Stimulated activated CD8-positive, alpha-beta memory T cell treated with anti-CD3 and anti-CD28 coated beads, Interleukin-12 subunit alpha, Interleukin-12 subunit beta, amount 100 ng/mL, for 1 hour (primary cell): ENCODE measurements at places on chromosomes 3 and 15.

DNA sequence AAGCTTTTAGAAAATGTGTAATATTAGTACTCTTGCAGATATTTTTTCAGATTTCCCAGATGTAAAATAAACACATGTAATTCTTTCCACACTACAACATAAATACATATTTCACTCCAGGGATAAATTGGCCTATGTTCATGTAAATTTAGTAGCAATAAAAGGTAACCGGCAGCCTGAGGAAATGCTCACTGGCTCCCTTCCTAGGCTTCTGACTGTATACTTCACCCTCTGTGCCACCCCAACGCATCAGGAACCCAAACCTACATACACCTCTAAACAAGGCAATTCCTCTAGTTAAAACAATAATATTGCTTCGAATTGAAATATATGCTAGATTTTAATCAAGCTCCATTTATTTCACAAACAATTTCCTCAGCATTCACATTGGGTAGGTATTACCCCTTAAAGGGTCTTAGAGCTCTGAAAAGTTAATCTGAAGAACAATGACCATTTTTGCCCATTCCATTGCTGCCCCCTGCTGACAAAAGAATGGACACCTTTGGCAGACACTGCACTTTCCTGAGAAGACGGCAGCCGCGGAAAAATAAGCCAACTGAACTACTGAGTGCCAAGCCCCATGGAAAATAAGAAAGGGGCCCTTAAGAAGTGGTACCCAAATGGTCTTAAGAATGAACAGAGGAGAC lies 212.5 kb downstream of the OSBPL10 start:
- peak; percentile 27 for DNase-seq

- no peak for DNase-seq
Observed at GRCh38 chr3:167575000-167575600, 78.6 kb downstream of the WDR49 start.

DNA sequence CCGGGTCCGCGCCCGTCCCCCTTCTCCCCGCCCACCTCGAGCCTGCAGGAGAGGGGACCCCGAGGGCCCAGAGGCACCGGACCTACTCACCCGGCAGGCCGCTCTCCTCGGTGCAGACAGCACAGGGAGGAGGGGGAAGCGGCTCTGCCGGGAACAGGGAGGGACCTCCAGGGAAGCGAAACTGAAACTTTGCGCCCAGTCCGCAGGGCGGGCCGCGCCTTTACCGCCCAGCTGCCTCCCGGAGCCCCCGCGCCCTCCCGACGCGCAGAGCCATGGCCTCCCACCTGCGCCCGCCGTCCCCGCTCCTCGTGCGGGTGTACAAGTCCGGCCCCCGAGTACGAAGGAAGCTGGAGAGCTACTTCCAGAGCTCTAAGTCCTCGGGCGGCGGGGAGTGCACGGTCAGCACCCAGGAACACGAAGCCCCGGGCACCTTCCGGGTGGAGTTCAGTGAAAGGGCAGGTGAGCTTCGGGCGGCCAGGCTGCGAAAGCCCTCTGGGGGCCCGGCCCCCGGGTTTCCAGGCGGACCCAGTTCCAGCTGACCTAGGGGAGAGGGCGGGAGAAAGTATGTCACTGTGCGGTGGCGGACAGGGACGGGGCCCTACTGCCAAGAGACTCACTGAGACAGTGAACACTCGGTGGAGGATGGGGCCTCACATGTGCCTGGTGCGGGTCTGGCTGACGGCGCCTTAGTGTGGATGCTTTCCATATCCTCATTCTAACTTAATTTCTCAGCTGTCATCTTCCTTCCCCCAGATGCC lies at the start of the genes DTX3L and PARP9:
TSS of gene DTX3L (plus strand) at position 184 of the 758 bp plus-strand sequence. CDS start at position 273, 89 bp downstream.
TSS of gene PARP9 (minus strand) at position 146 of the 758 bp plus-strand sequence. CDS start 4,680 bp downstream, outside the sequence.
- DNase-seq = peak; percentile 72

- no peak for DNase-seq
Observed at GRCh38 chr15:31024330-31024729, 32.9 kb upstream of the MTMR10 start.

DNA sequence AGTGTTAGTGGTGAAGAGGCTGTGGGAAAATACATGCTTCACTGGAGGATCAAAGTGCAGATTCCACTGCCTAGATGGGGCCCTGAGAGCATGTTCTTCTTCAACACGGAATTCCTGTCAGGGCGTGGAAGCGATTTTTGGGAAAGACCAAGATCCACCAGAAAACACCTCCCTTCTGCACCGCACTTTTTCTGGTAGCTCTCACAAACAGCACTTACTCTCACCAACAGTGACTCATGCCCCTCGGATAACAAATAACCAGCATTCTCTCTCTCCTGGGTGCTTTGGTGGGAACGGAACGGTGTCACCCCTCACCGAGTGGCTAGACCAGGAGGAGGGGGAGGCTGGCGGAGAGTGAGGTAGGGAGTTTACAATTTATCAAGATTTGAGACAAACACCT lies 40.1 kb downstream of the ADAMTSL3 start:
- DNase-seq = no peak

DNA sequence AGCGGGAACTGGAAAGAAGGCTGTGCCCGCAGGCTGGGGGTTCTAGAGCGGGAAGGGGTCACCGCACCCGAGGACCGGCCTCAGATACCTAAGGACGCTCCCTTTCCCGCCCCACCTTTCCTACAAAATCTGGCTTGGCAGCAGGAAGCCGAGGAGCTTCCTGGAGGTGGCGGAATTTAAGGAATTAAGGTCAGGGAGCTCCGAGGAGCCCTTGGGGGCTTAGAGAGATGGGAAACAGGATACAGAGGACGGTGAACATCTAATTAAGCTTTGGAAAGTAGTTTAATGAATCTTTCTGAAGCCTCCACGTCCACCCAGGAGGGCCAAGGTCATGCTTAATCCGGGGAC lies 507 bp upstream of the AP3B2 start:
- no peak for DNase-seq

- DNase-seq = no peak
Observed at GRCh38 chr3:38566215-38566528, 70.0 kb downstream of the EXOG start.

DNA sequence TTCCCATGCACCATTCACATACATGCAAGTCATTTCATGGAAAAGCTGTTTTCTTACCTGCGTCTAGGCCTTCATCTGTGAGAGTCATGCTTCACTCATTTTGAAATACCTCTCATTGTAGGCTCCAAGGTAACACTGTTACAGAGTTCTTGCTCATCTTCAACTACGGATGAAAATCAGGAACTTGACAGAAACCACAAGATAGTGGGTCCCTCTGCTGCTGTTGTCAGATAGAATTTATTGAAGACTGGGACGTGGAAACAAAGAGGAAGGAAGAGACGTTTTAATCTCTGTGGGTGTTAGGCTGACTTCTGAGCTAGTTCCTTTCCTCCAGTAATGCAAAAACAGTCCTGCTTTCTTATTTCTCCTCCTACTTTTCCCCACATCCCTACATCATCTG lies at the start of gene P2RY14:
TSS of gene P2RY14 (minus strand) at position 313 of the 400 bp plus-strand sequence. CDS start 64,226 bp downstream, outside the sequence.
- DNase-seq = no peak
